Activated T-helper 1 cell treated with anti-CD3 and anti-CD28 coated beads, Interleukin-2, amount 50 U/mL, for 16 hours (primary cell): ENCODE measurements at places on chromosomes 16 and 17.

DNA sequence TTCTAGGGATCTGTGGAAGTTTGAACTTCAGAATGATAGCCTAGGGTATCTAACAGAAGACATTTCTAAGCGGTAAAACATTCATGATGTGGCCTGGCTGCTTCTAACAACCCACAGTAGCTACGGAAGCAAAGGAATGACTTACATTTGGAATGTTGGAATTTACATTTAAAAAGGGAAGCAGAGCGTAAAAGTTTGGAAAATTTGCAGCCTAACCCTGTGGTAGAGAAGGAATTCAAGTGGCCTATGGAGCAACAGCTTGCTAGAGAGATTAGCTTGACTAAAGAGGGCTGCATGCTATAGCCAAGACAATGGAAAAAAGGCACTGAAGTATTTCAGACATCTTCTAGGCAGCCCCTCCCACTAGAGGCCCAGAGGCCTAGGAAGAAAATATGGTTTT, 50.1 kb downstream of the HNF1B start:
- no peak for DNase-seq

DNA sequence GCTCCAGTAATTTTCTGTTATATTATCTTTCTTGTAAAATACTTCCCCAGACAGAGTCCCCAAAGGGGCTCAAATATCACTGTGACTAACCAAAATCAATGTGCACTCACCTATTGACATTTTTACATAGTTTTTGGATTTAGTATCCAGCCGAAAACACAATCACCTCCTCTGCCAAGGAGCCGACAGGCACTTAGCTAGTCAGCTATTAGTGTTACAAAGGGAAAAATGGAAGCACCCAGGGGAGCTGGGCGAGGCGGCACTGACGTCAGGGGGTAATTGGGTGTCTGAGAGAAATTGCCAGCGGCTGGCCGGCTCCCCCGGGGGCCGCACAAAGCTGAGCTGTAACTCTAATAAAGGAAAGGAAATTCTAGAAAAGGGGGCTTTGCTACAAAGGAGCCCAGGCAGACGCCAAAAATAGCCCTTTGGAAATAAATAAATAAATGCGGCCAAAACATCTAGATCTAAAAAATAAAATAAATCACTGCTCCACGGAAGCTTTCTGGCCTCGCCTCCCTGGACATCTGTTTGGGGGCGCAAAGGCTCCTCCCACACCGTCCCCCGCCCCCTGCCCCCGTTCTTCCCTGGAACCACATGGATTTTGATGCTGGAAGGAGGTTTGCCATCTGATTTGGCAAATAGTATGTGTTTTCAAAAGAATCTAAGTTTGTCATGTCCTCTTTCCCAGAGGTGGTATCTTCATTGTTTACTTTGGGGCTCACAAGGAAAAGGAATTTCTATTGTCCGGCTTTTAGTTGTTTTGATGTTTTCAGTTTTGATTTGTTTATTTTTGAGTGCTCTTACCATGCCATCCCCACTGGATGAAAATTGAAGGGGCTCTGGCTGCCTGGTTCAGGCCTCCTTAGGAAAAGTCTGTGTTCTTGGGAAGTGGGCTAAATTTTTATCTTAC, 156.7 kb downstream of the ZNF423 start:
- DNase-seq: no peak

GRCh38 chr16:48903039-48903438, 293.1 kb upstream of the N4BP1 start:
- DNase-seq: no peak

- no peak for DNase-seq
Observed at GRCh38 chr17:44448412-44448811, 54.8 kb downstream of the GPATCH8 start.

GRCh38 chr17:81052199-81052997, 17.4 kb downstream of the BAIAP2 start:
- DNase-seq: no peak

DNA sequence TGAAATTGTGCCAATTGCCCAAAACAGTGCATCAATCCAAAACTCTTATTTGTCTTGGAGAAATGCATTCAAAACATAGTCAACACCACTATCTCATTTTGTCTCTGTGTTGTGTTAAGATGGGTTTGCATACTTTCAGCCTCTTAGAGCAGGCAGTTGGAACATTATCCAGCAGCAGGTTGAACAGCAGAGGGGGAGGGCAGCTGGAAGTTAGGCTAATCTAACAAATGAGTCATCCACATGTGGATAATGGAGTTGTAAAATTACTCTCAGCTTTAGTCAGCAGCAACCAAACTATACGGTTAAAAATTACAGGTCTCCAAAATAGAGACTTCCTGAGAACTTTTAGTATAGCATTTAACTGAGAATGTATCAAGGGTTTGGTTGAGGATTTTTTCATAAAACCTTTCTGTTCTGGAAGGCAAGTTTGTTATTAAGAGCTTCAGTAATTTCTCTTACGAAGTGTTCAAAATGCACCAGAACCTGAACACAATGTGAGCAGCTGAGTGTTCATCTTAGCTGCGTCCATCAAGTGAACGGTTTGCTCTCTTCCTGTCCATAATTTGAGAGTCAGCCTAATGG, 46.3 kb downstream of the PRKCA start:
- no peak for DNase-seq

DNA sequence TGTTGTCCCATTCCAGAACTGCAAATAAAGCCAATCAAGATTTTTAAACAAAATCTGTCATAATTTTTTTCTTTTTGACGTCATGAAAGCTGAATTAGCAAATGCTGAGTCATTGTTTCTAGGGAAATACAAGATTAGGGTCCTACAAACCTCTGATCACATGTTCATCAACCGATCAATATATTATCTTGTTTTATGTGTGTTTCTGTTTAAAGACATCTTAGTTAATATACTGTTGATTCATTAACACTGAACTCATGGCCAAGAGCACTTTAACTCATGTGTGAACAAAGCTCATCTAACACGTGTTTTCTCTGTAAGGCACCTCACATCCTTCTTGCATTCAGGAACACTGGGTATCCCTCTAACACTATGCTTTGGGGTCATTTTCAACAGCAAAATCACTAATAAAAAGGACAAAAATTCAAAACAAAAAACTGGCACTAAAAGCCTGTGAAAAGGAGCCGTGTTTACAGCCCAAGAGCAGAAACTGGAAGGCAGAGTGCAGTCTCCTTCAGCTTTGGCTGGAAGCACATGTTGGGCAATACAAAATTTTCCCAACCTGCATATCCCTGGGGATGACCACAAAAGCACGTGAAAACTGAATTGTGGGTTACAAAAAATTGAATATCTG, 102.5 kb downstream of the PARN start:
- DNase-seq: no peak

GRCh38 chr16:7744546-7745264, 412.1 kb downstream of the RBFOX1 start:
- DNase-seq: no peak

DNA sequence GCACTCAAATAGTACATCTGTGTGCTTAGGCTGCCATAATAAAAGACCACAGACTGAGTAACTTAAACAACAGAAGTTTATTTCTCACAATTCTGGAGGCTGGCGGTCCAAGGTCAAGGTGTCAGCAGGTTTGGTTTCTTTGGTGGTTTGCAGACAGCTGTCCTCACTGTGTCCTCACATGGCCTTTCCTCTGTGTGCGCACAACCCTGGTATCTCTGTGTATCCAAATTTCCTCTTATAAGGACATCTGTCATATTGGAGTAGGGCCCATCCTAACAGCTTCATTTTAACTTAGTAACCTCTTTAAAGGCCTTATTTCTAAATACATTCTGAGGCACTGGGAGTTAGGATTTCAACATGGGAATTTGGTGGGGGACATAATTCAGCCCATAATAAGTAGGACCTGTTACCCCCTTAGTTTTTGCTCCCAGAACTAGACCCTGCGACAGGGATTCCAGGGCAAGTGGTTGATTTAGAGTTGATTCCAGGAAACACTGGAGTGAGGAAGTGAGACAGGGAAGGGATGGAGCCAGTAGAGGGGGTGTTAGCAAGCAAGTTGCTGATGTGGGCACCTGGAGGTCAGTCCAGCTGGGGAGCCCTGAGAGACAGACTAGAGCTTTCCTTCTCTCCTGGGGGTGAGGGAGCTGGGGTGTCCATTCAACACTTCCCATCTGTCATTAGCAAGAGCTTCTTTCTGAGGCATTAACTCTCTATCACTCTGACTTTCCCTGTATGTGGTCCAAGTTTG, 10.9 kb upstream of the ALKBH5 start:
- no peak for DNase-seq

GRCh38 chr16:88309908-88310265, 72.9 kb upstream of the ZNF469 start:
- no peak for DNase-seq

GRCh38 chr17:151886-152859, 14.8 kb downstream of the SCGB1C2 start:
- no peak for DNase-seq

DNA sequence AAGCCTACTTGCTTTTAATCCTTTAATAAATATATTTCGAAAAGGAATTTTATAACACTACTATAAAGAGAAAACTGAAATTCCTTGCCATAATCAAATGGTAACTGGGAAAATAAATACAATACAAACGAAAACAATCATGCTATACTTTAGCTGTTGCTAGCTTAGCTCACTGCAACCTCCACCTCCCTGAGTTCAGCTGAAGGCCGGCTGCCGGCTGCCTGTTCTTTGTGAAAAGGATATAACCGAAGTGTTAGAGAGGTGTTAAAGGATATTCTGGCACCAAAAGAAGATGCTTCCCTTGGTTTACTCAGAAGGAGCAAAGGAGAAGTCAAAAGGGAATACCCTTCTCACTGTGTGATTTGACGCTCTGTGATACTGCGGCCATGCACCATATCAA, 108.5 kb downstream of the CACNG3 start:
- no peak for DNase-seq

DNA sequence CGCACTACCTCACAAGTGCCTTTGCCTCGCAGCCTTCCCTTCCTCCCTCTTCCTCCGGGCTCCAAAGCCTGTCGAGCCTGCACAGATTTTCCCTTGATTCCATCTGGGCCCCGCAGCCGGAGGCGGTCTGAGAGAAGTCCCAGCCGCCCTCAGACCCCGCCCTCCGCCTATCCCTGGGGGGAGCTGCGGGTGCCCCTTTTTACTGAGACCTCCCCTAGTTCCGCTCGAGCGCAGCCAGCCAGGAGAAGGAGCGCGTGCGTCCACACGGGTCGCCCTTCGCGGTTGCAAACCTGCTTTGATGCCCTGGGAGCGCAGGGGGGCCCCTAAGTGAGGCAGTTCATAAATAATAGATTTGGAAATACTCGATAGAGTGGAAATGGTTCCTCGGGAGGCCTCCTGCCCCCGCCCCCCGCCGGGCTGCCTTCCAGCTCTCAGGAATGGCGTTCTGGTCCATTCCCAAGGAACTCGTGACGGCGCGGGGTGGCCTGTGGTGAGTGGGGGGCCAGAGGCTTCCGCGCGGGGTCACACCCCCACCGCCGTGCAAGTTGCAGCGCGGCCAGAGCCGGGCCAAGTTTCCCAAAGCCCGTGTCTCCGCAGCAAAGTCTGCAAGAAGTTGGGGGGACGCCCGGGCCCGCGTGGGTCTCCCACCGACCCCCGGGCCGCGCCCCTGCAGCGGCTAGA, 610 bp downstream of the C16orf74 start:
- DNase-seq: no peak

DNA sequence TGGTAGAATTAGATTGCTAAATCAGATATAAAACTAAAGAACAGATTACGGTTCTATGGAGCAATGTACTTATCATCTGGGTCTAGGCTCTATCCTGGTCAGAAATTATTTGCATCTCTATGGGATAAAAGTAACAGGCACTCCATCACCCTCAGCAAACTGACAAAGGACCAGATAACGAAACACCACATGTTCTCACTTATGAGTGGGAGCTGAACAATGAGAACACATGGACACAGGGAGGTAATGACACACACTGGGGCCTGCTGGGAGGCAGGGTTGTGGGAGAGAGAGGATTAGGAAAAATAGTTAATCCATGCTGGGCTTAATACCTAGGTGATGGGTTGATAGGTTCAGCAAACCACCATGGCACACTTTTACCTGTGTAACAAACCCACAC, 61.9 kb downstream of the MPHOSPH6 start:
- DNase-seq: no peak

GRCh38 chr16:20814784-20815183, 8.5 kb downstream of the REXO5 start:
- DNase-seq: no peak

- DNase-seq: no peak
Observed at GRCh38 chr16:21940570-21940969, 12.6 kb upstream of the UQCRC2 start.

DNA sequence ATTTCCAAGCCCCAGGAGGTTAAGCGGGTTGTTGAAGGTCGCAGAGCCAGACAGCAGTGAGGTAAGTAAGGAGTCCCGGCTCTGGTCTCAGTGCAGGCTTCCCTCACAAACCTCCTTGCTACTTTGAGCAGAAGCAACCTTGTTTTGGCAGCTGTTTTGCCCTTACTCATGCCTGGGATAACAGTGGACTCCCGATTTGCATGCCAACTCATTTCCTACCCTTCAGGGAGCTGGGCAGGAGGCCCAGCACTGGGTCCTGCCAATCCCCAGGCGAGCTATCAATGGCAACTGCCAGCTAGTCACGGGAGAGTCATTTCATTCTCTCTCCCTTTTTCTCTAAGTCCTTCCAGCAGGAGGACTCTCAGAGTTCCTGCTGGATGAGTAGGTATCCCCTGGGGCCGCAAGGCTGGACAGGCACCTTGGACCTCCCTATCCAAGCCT, 72.0 kb upstream of the KSR1 start:
- DNase-seq: no peak

GRCh38 chr16:67857547-67858233, 10.2 kb upstream of the CENPT start:
- DNase-seq: no peak

- DNase-seq: no peak
Observed at GRCh38 chr16:53714205-53715022, 10.5 kb downstream of the FTO start.

DNA sequence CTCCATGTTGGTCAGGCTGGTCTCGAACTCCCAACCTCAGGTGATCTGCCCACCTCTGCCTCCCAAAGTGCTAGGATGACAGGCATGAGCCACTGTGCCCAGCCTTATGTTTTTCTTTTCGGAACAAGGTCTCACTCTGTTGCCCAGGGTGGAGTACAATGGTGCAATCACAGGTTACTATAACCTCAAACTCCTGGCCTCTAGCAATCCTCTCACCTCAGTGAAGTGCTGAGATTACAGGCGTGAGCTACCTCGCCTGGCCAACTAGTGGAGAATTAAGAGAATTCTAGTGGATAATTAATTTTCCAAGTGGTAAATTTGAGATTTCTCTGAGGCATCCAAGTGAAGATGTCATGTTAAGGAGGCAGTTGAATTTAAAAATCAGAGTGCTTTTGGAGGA, 2.9 kb upstream of the FBXO47 start:
- no peak for DNase-seq

- DNase-seq: no peak
Observed at GRCh38 chr17:76420356-76421043, 32.5 kb downstream of the UBE2O start.

DNA sequence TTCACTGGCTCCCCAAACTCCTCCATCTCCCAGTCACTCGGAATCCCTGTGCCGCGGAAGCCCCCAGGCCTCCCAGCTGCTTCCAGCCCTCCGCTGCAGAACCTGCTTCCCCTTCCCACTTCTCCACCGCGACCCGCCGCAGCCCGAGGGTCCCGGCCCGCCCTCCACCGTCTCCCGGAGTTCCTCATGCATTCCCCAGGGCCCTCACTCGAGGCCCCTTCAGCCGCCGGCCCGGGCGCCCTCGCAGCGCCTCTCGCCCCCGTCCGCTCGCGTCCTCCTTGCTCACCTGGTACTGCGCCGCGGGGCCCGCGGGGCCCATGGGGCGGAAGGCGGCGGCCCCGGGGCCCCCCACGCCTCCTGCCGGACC, 329 bp downstream of the SMARCD2 start:
- DNase-seq: peak; percentile 27
